ENCODE measurements at places on chromosomes 3 and 15.
A peak's percentile ranks its signal among the peaks of the same experiment; 100 is the strongest.

DNA sequence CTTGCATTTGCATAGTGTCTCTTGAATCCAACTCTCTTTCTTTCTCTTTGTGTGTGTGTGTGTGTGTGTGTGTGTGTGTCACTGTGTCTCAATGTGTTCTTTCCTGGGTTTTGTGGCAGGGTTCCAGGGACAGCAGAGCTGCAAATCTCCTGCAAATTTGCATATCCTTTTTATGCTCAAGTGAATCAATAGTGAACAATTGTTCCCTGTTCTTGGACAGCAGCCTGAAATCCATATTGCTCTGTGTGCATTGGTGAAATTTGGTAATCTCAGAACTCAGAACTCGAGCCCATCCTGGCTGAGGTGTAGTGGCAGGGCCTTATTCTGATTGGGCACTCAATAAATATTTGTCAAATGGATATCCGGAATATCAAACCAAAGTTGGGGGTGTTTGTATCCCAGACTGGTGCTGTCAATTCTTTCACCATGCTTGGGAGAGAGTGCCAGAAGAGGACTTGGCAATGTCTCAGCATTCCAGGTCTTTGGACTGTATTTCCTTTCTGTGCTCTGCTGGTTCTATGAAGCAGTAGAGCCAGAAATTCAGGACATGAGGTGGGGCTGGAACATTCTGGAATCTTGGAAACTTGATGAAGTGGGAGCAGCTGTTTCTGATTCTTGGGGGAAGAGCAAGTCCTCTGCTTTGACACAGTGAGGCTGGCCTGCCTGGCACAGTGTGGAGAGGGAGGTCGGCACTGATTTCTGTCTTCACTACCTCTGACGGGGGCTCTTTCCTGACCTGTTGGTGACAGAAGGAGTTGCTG, 380.6 kb upstream of the C2CD4B start:
- DNase-seq, result no peak

DNA sequence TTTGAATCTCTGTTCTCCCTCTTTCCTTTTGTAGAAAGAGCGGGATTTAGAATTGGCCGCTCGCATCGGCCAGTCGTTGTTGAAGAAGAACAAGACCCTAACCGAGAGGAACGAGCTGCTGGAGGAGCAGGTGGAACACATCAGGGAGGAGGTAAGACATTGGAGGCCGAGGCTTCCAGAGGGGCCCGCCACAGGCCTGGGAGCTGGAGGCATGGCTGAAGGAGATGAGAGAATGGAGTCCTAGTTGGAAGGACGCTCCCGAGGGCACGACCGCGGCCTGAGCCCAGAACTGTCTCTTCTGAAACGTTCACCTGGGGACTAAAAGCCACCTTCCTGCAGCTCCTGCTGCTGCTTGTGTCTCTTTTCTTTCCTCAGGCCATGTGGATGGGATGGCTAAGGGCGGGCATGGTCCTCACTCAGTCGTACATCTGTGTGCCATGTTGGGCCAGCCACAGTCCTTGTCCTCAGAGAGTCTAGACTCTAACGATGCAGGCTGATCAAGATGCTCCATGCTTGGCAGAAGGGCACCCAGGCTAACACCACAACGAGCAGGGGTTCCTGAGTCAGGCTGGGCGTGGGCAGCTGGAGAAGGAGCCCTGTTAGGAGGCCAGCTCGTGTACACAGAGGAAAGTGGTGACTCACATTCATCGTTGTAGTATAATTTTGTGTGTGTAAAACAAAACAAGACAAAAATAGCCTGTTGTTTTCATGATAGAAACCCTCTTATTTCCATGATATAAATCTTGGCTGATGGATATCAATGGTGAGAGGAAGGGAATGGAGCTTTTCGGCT, 81.1 kb downstream of the CCK start:
- DNase-seq, result no peak

- DNase-seq, result no peak
These were observed 27.8 kb upstream of the ARHGEF3 start for GRCh38 chr3:56829533-56829932.

- no peak for DNase-seq
These were observed 75.8 kb upstream of the LEKR1 start for GRCh38 chr3:156750191-156750873.

- DNase-seq, result no peak
These were observed 81.6 kb upstream of the ROBO2 start for GRCh38 chr3:76958274-76958673.

GRCh38 chr3:176755552-176755951, 441.7 kb downstream of the TBL1XR1 start:
- no peak for DNase-seq

- no peak for DNase-seq
These were observed 200.0 kb downstream of the ZNF385D start for GRCh38 chr3:21551019-21551418.

GRCh38 chr15:49083401-49084284, 37.4 kb upstream of the SECISBP2L start:
- no peak for DNase-seq

GRCh38 chr3:161489395-161489794, 7.2 kb upstream of the OTOL1 start:
- no peak for DNase-seq

DNA sequence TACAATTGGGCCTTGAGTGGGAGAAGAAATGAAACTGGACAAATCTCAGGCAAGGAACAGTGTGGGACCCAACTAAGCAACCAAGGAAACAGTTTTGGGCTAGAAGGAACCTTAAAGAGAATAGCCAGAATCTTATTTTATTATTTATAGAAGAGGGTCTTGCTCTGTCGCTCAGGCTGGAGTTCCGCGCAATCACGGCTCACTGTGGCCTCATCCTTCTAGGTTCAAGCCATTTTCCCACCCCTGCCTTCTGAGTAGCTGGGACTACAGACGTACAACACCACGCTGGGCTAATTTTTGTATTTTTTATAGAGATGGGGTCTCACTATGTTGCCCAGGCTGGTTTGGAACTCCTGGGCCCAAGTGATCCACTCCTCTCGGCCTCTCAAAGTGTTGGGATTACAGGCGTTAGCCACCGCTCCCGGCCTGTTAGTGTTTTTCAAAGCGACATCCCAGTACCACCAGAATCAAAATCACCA, 734 bp upstream of the WDR76 start:
- DNase-seq, result no peak

- DNase-seq, result no peak
These were observed 6.0 kb downstream of the CLCN2 start for GRCh38 chr3:184355261-184356040.

GRCh38 chr3:186990878-186991308, 60.6 kb downstream of the ST6GAL1 start:
- no peak for DNase-seq

DNA sequence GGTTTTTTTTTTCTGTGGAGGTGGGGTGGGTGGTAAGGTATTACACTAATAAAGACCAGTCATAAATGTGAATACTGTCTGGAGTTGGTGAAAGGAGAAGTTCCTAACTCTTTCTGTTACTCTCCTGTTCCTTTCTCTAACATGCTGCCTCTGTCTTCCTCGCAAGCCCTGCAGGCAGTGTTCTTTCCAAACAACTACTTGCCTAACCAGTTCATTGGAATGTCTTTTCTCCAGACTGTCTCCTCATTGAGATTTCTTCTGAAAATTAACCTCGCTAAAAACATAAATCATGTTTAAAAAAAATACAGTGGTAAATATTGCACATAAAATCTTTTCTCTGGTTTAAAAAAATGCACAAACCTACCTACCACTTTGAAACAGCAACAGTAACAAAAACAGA, 135.2 kb downstream of the TP63 start:
- DNase-seq, result no peak

GRCh38 chr3:172586436-172586835, 63.2 kb upstream of the TNFSF10 start:
- no peak for DNase-seq

GRCh38 chr15:63505842-63506222, 1.4 kb downstream of the USP3 start:
- no peak for DNase-seq

GRCh38 chr15:60634815-60635214, 155.9 kb upstream of the ICE2 start:
- no peak for DNase-seq

- no peak for DNase-seq
These were observed 12.7 kb upstream of the MINDY4B start for GRCh38 chr3:150917951-150918350.

DNA sequence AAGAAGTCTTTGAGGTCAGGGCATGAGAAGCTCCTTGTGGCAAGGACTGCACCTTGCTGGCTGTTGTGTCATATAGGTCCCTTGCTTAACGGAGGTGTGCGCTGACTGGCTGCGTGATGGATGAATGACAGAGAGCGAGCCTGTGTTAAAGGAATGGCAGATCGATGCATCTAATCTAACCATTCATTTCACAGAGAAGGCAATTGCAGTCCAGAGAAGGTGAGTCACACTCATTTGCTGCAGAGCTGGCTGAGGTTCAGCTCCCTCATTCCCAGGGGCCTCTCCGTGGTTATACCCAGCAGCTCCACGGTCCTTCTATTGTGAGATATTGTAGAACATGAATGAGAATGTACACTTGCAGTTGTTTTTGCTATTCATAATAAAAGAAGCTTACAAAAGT, 289.3 kb downstream of the EPHB1 start:
- DNase-seq, result no peak

- DNase-seq, result no peak
These were observed 2.1 kb upstream of the CMTM8 start for GRCh38 chr3:32236377-32236776.

GRCh38 chr3:100709842-100710260, 557 bp downstream of the TFG start:
- peak; percentile 46 for DNase-seq

DNA sequence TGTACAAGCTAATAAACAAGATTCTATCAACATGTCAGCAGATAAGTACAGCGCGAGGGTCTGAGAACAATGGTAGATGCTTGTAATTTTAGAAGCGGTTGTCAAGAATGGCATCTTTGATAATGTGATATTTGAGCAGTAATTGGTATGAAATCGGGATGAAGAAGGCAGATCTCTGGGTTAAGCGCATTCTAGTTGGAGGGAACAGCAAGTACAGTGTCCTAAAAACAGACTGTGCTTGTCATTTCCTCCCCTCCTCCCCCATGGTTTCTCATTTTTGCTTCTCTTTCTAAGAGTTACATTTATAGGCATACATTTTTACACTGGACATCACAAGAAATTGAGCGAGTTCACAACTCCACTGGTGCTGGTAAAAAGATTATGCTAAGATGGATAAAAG, 23.3 kb downstream of the TGFBR2 start:
- DNase-seq, result no peak

- DNase-seq, result no peak
These were observed 305.7 kb upstream of the COL8A1 start for GRCh38 chr3:99332718-99333117.

- no peak for DNase-seq
These were observed 111.0 kb downstream of the RFTN1 start for GRCh38 chr3:16402451-16402850.

DNA sequence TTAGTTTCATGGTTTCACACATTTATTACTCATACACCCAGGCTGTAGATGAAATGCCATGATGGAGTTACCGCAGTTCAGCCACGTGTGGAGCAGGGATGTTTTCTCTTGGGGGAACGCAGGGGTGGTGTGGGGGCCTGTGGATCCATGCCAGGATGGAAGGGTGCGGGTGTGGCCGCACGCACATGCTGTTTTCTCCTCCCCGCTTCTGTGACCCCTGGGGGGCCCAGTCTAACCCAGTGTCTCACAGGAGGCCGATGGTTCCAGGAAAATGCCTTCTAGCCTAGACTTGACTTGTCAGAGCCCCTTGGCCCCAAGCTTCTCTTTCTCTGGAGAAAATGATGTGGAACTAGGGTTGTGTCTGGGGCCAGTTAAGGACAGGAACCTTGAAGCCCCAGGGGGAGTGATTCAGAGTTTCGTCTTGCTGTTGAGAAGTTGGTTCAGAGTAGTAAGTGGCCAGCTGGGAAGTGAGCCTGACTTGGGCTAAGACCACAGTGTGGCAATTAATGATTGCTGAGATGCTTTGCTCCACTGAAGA, 240.4 kb upstream of the BHLHE40 start:
- DNase-seq, result no peak

DNA sequence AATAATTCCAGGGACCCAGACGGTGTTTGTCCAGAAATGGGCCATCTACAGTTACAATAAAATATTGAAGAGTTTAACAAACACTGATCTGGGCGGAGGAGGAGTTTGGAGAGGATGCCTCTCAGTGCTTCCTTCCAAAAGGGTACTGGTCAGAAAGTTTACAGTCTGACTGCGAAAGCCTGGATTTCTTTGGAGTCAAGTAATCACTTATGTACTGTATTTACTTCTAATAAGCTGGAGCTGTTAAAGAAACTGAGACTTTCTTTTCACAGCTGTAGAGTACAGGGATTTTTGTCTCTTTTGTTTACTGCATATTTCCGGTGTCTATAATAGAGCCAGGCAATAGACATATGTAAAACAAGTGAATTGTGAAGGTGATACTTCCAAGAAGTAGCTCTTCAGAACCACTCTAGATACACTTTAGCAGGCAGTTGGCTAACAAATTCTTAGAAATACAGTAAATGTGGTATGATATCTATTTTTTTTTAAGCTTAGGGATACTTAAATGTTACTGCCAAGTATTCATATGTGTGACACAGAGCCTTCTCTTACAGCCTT, 22.1 kb upstream of the NEO1 start:
- DNase-seq, result no peak

- no peak for DNase-seq
These were observed 189.4 kb upstream of the CD96 start for GRCh38 chr3:111352585-111352984.

- no peak for DNase-seq
These were observed 35.2 kb downstream of the ZNF710 start for GRCh38 chr15:90036343-90036742.

DNA sequence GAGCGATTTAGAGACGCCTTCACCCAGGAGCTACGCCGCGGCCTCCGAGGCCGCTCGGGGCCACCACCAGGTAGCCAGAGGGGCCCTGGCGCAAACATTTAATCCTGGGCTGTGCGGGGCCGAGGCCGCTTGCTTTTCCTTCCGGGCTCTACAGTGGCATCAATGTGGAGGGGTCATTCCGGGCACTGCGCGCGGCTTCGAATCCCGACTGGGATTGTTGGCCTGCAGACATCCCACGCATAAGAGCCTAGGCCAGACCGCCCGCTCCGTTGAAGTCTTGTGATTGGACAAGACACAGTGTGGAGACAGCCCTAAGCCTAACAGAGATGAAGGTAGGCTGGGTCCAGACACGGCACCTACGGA, 568 bp upstream of the NCBP2 start:
- no peak for DNase-seq

- no peak for DNase-seq
These were observed 200.5 kb downstream of the GOLGA6L6 start for GRCh38 chr15:20340931-20341661.

- no peak for DNase-seq
These were observed 771 bp downstream of the RARRES1 start for GRCh38 chr3:158731486-158731885.

GRCh38 chr15:52870015-52870414, 79.9 kb upstream of the ONECUT1 start:
- no peak for DNase-seq

Measured in H1 (cell line).